ENCODE measurements at places on chromosomes 3 and 15.

DNA sequence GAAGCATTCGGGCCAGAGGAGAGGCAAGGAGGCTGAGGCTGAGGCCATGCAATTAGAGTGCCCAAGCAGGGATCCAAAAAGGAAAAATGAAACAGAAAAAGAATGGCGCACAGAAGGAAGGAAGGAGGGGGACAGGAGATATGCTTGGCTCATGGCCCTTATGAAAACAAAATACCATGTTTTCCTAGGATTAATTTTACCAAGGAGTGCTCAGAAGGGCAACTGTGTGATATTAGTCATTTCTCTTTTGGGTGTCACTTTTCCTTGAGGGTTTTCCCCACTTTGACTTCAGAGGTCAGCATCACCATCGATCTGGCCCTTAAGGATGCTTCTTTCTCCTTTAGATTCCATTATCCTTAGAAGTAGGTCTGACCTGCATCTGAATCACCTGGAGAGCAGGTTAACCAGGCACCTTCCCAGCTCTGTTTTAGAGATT lies 1.4 kb downstream of the PARP14 start:
- no peak for DNase-seq

- no peak for DNase-seq
Observed at GRCh38 chr3:186510374-186511079, 33.7 kb downstream of the CRYGS start.

GRCh38 chr15:58232281-58233065 lies 94.3 kb downstream of the AQP9 start:
- DNase-seq, result no peak

DNA sequence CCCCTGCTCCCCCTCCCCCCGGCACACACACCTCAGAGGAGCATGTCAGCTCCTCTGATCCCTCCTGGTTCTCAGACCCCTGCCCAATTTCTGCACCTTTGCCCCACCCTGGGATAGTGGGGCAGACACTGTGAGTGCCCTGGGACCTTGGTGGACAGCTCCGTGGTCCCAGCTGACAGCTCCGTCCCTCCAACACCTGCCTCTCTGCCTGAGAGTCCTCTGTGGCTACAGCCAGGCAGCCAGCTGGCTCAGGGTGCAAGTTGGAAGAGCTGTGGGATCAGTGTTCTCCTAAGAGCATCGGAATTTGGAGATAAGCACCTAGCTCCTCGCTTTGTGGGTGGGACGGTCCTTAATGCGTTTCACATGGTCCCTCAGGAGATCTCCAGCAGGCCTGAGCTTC lies 43.7 kb upstream of the PGPEP1L start:
- DNase-seq, result no peak

DNA sequence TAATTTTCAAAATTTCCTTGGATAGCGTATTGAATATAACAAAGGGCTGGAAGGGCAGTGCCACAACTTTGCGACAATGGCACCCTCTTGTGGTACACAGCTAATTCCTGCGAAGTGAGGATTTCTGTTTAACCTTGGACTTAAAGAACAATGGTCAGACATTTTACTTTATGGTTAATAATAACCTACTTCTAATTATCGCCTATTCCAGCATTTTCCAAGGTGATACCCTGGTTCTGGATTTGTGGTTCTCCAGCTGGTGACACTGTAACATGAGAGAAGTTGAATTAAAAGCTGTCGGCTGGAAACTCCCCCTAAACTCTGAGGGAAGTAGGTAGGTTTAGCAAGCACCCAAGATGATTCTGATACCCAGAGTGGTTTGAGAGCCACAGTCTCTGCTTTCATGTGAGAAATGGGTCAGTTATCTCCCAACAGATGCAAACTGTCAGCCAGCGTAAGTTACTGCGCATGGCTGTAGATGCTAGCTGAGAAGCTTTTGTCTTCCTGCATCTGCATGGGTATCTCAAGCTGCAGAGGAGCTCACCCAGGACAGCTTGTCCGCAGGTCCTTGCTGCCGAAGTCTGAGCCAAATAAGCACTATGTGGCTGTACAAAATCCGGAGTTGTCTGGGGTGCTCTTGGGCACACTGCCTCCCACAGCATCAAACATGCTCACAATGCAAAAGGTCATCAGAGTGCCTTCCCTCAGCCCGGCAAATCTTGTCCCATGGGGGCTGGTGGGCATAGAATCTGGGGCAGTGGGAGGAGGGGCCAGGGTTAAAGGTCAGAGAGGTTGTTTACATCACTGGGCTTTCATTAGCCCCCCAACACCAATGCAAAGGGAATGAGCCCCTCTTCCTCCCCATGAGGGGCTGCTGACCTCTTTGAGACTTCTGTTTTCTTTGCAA lies 6.6 kb upstream of the CHSY1 start:
- DNase-seq, result peak; percentile 9

Measured in NCI-H748 treated with DMSO at 0.1 percent for 48 hours (cell line).